ENCODE measurements at places on chromosomes 6 and 20.

DNA sequence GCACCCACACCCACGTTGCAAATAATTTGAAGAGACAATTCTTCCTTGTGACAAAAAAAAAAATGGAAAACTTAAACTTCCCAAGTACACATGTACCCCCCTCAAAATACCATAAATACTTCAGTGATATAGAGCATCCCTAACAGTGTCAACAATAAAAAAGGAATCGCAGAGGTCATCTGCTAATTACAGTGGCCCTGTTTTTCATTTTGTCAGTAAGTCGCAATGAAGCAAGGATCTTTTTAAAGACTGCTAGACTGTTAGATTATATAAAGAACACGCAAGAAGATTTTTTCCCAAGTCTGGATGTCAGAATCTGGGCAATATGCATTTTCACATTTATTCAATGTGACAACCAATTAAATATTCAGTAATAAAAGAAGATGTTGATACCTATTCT lies 93.9 kb downstream of the EPB41L2 start:
- no peak for DNase-seq

- DNase-seq, result no peak
Measured at GRCh38 chr6:107060704-107061103, 32.7 kb downstream of the MTRES1 start.

DNA sequence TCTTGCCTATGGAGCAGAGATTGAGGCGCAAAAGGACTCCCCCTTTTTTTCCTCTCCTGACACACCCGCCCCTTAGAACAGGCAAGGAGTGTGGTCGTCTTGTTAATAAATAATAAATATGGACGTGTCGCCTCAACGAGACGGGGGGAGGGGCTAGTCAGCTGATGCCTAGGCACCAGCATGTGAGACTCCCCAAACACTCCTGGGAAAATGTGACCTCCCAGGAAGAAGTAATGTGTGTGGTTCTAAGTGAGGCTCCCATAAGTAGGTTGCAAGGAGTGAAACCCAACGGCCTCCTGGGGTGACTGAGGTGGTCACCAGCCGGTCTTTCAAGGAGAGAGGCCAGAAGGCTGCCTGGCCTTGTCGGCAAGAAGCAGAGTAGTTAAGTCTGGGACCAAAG lies 1.1 kb upstream of the FAXC start:
- no peak for DNase-seq

DNA sequence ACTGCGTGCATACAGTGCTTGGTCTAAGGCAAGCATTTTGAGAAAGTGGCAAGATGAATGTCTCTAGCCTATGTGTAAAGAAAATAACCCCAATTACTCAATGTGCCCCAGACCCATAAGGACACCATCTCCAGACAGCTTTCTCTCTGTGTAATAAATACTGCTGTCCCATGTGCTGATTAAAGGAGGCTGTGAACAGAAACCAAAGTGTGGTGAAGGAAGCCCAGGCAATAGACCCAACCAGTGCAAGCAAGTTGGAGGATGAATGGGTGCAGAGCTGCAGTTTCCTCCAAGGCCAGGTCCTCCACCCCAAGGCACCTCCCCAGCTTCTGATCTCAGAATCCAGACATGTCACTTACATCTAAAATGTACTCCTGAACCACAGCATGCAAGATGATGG lies 60.6 kb downstream of the TRAM2 start:
- no peak for DNase-seq

- DNase-seq, result no peak
Measured at GRCh38 chr6:22271081-22271480, 25.8 kb downstream of the PRL start.

GRCh38 chr20:11777387-11778205 lies 140.1 kb upstream of the BTBD3 start:
- DNase-seq, result no peak

DNA sequence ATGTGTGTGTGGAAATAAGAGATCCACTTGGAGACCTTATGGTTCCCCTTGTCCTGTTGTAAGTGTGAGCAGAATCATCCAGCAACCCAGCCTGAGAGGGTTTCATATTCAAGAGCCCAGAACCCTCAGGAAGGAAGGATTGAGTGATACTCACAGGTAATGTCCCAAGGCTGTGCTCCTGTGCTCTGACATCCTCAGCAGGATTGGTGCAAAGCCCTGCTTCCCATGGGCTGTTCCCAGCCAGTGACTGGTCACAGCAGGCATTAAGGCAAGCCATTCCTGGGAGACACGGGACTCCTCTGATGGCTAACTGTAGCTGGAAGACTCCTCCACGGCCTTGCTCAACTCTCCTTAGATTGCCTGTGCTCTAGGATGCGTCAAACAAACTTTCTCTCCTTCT lies 33.8 kb upstream of the HLA-G start:
- no peak for DNase-seq

GRCh38 chr6:157032923-157033322 lies 255.7 kb downstream of the ARID1B start:
- no peak for DNase-seq

DNA sequence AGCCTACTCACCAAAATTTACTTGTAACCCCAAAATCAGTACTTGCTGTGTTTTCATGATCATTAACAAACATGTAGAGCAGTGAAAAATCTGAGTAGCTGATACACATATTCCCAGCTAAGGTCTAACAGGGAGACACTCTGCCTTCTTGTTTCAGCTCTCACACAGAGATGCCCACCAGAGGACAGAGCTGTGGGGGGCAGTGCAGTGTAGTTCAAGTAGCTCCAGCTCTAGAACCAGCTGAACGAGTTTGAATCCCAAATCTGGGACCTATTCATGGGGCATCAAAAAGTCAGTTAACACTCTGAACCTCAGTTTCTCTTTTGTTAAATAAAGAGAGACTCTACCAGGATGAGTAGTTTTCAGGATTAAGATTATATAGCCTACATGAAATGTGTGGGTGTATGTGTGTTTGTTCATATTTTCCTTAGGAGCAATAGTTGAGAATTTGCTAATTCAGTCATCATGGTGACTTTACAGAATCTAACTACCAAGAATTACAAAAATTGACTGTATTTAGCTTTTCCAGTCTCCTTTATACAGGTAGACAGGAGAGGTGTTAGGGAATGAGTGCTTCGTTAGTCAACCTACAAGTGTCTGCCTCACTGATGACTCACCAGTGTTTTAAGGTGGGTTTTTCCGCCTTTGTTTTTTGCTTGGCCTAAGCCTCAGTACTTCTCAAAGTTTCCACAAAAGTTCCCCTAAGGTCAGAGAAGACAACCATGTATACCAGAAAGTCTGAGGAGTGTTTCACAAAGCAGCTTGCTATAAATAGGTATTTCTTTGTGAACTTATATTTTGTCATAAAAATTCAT lies 164.0 kb upstream of the RUNX2 start:
- DNase-seq, result peak; percentile 40

- DNase-seq, result no peak
Measured at GRCh38 chr20:1273366-1273765, 7.3 kb downstream of the SNPH start.

GRCh38 chr6:18328540-18328939 lies 58.6 kb upstream of the RNF144B start:
- no peak for DNase-seq

GRCh38 chr20:2688041-2688591 lies 4.5 kb upstream of the EBF4 start:
- DNase-seq, result peak; percentile 80

- DNase-seq, result no peak
Measured at GRCh38 chr6:93581371-93581770, 162.0 kb upstream of the EPHA7 start.

DNA sequence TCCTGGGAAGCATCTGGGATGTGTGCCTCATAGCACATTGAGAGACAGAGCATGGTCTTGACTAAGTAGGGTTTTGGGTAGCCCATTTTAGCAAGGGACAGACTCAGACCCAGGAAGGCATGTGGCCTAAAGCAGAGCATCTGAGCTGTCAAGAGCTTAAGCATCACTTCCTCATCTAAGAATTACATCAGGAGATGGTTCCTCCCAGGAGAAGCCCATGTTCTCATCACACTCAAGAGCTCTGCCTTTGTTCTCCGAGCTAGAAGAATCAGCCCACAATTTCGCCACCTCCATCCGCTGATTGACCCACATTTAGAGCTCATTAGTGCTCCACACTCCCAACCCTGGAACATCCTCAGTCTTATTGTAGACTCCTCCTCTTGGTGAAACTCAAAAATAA lies 68.3 kb downstream of the NPEPL1 start:
- DNase-seq, result no peak
